ENCODE measurements at places on chromosomes 1 and 21.

DNA sequence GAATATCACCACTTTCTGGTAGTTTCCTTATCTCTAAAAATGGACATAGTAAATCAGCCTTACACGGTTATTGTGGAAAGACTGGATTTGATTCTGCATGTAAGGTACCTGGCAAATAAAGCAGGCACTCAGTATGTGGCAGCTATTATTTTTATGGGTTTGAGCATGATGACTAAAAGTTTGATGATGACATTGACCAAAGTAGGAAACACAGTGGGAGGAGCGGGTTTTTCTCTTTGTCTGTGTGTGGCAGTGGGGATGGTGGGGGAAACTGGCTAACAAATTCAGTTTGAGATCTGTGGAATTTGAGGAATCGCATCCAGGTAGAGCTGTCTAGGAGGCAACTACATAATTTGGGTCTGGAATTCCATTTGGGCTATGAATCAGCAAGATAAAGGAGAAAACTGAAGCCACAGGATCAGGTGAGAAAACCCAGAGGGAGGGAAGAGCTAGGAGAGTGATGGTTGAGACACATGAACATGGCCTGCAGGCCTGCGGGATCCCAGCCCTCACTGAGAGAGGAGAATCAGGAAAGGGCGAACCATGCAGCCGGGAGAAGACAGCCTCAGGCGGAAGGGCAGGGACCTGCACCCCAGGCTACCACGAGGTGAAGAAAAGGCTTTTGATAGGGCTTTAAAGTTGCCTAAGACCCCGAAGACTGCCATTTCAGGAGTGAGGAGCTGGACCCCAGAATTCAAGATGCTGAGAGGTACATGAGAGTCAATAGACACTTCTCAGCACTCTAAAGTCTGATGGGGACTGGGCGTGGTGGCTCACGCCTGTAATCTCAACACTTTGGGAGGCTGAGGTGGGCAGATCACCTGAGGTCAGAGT is 52.2 kb downstream of the MEF2D start:
- DNase-seq, result no peak

DNA sequence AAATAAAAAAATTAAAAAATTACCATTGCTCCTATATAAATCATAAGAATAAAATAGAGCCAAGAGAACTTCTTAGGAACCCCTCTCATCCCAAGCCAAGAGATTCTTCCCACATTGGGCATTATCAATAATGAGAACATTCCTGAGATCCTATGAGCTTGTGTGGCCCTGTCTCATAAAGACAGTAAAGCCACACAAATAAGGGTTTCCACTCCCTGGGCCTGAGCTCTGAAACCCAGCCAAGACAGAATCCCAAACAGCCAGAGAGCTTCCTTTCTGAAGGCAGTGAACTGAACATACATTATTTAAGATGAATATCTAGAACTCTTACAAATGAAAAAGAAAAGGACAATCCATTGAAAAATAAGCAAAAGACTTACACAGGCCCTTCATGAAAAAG is 68.3 kb downstream of the SLC45A1 start:
- no peak for DNase-seq

- no peak for DNase-seq
Measured at GRCh38 chr1:201103666-201104065, 8.6 kb downstream of the CACNA1S start.

DNA sequence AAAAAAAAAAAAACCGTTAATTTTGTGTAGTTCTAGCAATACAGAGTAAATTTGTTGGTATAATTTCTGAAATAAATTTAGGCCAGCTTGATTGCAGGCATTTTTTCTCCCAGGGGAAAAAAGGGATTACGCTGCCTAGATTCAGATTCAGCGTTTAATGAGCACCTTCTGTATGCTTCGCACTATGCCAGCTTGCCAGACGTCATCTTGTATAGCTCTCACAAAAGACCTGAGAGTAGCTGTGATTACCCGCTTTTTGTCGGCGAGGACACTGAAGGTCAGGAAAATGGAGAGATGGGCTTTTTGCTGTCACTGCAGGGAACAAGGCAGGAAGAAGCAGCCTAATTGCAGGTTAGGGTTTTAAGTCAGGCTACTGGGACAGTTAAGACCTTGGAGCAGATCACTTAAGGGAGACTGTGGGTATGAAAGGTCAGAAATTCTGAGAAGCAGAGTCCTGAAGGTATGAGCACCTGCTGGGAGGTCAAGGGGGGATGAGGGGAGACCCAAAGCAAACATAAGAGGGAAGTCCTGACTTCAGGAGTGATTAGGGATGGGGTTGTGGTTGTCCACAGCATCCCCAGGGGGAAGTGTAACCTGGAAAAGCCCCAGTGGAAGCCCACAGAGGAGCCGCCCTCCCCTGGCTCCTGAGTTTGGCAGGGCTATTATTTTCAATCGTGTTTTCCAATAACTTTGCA is 39.0 kb downstream of the TMCC2 start:
- no peak for DNase-seq

- DNase-seq, result no peak
Measured at GRCh38 chr1:198889101-198889500, 250.3 kb downstream of the PTPRC start.

- no peak for DNase-seq
Measured at GRCh38 chr1:155207806-155208540, at the start of gene THBS3. THBS3 (minus strand) TSS chr1:155207897; CDS start chr1:155207876, 21 bp downstream.

DNA sequence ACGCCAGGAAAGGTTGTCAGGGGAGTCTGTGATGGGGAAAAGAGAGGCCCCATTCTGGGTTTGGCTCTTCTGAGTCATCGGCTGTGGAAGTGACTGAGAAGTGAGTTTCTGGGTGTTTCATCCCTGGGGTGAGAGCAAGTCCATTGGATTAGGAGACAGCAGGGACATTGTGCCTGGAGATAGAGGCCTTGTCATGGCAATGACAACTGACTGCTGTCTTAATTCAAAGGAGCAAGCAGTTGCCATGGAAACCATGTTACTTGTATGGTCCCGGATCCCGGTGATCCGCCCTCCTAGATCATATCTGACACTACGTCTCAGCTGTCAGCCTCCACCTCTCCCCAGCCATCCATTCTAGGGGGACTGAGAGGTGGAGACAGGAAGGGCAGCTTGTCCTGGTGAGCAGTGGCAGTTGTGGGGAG is 34.4 kb downstream of the KIAA0040 start:
- DNase-seq, result no peak

- no peak for DNase-seq
Measured at GRCh38 chr21:33302055-33302454, 22.7 kb upstream of the IFNAR1 start.

DNA sequence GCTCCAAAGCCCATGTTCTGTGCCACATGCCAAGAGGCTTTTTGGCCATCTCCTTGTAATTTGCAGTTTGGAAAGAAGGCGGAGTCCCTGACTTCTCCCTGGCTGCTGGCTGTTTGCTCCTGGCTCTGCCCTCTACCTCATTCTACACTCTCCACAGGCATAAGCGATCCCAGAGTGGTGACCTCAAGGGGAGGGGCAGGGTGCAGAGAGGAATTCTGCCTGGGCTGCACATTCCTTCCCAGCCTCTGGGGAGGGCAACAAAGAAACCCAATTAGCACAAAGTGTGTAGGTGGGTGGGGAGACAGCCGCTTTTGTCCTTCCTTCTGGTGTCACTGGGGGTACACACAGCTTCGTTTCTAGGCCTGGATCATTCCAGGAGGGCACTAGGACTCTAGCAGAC is 95.3 kb downstream of the HIVEP3 start:
- no peak for DNase-seq

DNA sequence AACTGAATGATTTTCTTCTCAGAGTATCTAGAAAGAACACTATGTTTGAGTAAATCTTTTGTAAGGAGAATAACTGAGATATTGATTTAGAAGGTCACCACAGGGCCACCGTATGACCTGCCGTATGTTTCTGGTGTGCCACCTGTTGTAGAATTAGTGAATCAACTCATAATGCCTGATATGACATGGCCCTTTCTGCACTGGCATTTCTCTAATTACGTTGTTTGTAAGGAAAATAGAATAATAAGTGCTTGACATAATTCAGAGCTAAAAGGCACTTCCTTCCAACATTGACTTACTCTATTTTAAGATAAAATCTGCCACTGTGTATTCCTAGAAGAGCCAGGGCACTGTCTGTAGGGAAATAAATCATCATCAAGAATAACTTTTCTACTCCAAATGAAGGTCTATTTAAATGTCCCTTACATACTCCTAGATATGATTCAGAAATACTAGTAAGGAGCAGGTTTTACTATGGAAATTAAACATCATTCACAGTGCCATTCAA is 101.7 kb downstream of the PHTF1 start:
- no peak for DNase-seq

DNA sequence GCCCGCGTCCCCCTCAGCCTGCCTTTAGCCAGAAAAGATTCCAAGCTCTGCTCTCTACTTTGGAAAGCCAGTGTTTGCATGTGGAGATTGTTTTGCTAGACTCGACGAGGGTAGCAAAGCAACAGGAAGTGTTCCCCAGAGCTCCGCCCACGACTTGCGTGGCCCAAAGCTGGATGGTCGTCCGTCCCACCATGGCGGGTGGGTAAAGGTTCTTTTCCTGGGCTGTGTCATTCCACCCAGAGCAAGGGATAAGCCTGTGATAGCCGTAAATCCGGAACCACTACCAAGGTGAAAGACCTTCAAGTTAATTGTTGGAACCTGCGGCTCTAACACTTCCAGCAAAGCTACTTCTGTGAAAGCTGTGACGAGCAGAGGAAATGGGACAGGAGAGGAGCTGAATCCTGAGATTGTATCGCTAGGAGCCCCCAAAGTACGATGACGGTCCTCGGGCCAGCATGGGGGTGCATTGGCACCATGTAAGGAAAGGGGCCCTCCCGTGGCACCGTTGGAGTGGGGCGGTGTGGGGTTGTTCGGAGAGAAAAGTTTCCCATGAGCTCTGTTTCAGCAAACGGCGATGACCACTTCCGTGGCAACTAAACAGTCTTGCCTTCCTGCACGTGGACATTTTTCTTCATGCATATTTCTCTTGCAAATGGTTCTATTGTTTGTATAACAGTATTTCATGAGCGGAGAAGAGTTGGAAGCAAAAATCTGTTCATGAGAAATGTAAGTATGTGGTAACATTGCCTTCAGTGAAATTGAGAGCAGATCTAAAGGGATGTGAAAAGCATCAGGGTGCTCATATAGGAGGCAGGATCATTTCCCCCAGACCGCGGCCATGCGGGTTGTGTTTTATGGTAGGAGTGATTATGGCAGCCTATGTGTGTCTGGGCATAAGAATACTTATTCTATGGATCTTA is 8.4 kb downstream of the MX2 start:
- no peak for DNase-seq

DNA sequence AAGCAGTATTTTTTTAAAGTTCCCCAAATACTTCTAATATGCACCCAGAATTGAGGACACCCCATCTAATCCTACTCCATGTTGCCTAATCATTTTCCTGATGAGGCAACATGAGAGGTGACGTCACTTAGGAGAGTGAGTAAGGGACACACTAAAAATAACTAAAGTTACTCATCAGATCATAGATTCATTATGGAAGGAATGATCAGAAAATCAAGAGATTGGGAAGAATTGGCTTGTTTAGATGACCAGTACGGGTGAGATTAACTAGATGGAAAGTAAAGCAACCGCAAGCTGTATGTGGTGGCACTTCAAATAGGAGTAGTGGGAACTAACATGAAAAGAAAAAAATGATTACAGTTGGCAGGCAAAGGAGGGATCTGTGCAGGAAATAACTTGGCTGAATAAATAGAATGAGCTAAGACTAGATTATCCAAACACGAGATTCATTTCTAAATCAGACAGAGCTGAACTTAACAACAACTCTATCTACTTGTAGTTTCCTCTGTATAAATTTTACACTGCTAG is 61.4 kb upstream of the CXADR start:
- no peak for DNase-seq

- DNase-seq, result no peak
Measured at GRCh38 chr1:234731569-234732085, 121.6 kb upstream of the IRF2BP2 start.

GRCh38 chr1:101875891-101876290 is 120.8 kb downstream of the OLFM3 start:
- DNase-seq, result no peak

DNA sequence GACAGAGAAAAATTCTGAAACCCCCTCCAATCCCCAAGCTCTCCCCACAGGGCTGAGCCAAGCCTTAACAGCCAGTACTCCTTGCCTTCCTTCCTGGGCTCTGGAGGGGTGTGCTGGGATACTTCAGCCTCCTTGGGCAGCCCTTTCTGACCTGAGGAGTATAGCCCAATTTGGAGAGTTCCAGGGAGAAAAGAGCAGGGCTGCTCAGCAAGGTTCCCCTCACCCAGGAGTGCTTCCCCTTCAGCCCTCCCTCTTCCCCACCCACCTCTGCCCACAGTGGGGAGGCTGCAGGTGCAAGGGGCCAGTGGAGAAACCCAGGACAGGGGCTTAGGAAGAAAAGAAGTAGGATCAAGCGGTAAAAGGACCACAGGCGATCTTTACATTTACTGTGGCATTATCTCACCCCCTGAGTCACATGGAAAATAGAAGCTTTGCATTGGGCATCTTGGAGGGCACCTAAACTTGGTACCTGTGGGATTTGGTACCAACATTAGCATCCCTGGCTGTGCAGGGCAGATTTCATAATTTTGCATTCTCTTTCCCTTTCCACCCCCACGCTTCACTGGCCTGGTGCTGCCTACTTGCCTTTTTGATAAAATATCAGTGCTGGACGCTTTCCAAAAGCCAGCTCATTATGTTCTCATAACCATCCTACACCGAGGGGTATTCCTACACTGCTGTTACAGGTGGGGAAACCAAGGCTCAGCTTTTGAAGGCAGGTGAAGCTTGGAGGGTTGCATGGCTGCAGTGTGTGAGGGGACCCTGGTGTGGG is 2.8 kb upstream of the ADORA1 start:
- DNase-seq, result no peak

- DNase-seq, result no peak
Measured at GRCh38 chr1:221734187-221734586, 7.7 kb downstream of the DUSP10 start.

- no peak for DNase-seq
Measured at GRCh38 chr1:156833603-156834002, 17.0 kb upstream of the SH2D2A start.

DNA sequence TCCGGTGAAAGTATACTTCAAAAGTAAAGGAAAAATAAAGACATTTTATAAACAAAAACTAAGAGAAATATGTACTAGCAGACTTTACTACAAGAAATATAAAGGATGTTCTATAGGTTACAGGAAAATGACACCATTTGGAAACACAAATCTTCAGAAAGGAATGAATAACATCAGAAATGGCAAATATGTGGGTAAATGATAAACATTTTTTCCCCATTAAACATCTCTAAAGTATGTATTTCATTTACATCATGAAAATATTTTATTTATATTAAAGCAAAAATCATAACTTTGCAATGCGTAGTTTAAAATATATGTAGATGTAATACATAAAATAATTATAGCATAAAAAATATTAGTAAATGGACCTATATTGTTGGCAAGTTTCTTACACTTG is 184.1 kb upstream of the ZNHIT6 start:
- no peak for DNase-seq

GRCh38 chr1:220927442-220927841 is 48.2 kb downstream of the HLX start:
- no peak for DNase-seq

DNA sequence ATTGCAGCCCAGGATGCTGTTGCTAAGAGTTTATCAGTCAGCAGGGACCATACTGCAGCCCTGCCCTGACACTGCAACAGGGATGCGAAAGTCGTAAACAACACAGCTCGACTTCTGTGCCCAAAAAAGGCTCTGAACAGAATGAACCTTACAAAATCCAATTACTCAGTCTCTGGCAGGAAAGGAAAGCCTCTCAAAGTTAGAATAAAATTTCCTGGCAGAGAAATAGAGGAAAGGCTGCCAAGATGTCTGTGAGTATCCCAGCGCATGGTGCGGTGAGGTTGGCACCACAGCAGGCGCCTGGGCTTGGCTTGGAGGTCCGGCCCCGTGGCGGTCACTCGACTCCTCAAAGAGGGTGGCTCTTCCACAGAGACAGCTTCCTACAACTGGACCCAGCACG is 185.8 kb downstream of the PCP4 start:
- DNase-seq, result no peak

GRCh38 chr1:37540036-37540785 is 13.9 kb downstream of the SNIP1 start:
- no peak for DNase-seq

Measured in stimulated activated CD8-positive, alpha-beta memory T cell treated with anti-CD3 and anti-CD28 coated beads, Interleukin-2, amount 100 ng/mL, for 1 hour (primary cell).